ENCODE measurements at places on chromosomes 4 and X. TPM values are rescaled to one million over a fixed set of nuclear protein-coding genes. Genes with fewer than 3 reads are reported as not detected.

SSX1 gene
- total RNA-seq, result not detected

IL3RA gene
- not detected for total RNA-seq

PABPC5 gene
- 0.61 TPM for total RNA-seq

XK gene
- 2.8 TPM for total RNA-seq

BEX3 gene
- total RNA-seq, result 303 TPM

UGT2B11 gene
- not detected for total RNA-seq

IGSF1 gene
- not detected for total RNA-seq

CXorf66 gene
- not detected for total RNA-seq

ASB5 gene
- total RNA-seq, result 1.4 TPM

KLB gene
- not detected for total RNA-seq

GLRA3 gene
- not detected for total RNA-seq

TMSB15A gene
- 44.2 TPM for total RNA-seq

ARSH gene
- total RNA-seq, result not detected

PPA2 gene
- 104 TPM for total RNA-seq

PLAC8 gene
- total RNA-seq, result 123 TPM

EXOC1L gene
- total RNA-seq, result not detected

TMEM255A gene
- total RNA-seq, result not detected

NOX1 gene
- total RNA-seq, result not detected

BRCC3 gene
- total RNA-seq, result 12.1 TPM

COX7B2 gene
- not detected for total RNA-seq

RAB39B gene
- not detected for total RNA-seq

AFF1 gene
- total RNA-seq, result 14.5 TPM

XAGE1A gene
- total RNA-seq, result not detected

PABPC1L2B gene
- total RNA-seq, result not detected

SPANXN3 gene
- total RNA-seq, result not detected

PCDH10 gene
- total RNA-seq, result not detected

NDNF gene
- not detected for total RNA-seq

FAM53A gene
- 0.39 TPM for total RNA-seq

LRAT gene
- not detected for total RNA-seq

PGAM4 gene
- not detected for total RNA-seq

NALF2 gene
- total RNA-seq, result not detected

CLDN22 gene
- not detected for total RNA-seq

PAGE2B gene
- total RNA-seq, result not detected

Measured in SJSA1 (cell line).